ENCODE measurements at places on chromosomes 3 and 15.

DNA sequence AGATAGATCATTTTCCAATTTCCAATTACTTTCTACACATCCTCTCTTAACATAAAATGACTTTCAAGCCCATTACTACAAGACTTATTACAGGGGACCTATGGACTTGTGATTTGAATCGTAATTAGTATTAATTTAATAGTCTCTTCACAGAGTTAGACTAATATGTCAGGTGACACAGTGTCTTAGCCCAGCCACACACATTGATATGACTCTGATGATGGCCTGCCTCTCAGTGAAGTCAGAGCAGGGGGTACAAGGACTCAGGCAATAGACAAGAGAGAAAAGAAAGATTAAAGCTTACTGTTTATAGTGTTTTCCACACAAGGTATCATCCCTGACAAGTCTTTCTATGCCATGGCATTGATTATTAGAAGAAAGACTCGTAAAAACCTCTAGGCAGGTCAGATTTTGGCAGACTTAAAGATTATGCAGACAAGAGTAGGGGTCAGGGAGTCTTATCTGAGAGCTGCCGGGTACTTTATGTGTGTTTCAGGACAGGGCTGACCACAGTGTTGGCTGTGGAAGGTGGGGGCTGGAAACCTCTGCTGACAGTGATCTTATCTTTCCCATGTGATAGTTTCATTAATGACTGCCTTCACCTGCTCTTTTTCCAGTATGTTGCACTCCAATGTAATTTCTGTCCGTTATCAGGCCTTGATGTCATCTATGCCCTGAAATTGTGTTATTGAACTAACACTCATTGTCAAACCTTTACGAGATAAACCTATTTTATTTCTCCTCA, 50.1 kb downstream of the B3GALNT1 start:
- DNase-seq: no peak

- no peak for DNase-seq
These were observed 7.2 kb upstream of the SOX2 start for GRCh38 chr3:181704421-181705085.

DNA sequence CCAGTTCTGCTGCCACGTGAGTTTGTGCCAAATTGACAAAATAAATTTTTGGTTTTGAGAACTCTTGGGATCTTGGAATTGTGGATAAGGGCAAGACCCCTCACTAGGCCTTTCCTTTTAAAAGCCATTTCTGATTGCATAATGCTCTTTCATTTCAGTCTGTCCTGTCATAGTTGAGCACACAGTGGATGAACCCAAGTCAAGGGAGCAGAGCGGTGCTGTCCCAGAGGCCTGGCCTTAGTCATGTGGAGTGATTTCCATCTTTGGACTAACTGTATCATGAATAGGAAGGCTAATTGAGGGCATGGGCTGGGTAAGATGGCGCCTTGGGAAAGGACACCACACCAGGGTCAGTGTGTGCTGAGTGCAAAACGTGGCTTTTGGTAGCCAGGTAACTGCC, 304.0 kb downstream of the UACA start:
- no peak for DNase-seq

DNA sequence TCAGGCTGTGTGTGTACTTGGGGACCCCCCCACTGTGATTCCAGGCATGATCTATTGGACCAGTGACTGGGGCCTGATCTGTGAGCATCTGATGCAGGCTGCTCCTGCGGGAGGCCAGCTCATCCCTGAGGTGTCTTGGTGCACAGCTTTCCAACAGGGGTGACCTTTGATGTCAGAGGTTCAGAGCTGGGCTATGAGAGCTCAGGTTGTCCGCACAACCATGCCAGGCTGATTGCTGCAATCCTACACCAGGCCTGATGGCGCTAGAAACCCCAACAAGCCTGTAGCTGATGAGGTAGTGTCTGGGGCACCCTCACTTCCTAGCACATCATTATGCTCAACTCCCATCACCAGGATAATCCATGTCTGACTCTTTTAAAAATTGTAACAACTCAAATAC, 56.1 kb upstream of the CACNA2D3 start:
- no peak for DNase-seq

DNA sequence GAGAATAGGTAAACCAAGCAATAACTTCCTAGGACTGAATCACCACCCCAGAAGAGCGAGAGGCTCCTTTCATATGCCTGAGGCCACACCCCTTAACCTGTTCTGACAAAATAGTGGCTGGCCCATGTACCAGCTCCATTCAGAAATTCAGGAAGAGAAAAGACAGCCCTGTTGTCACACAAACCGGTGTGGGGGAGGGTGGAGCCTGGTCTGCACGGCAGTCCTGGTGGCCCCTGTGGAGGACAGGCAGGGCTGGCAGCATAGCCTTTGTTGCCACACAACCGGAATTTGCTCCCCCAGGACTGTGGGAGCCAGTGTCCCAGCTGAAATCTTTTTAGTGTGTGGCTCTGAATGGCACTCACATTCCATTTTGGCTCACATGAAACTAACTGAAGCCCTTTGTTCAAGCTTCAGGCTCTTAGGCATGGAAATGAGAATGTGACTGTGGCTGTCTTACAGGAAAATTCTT, 23.8 kb downstream of the RLBP1 start:
- DNase-seq: no peak

DNA sequence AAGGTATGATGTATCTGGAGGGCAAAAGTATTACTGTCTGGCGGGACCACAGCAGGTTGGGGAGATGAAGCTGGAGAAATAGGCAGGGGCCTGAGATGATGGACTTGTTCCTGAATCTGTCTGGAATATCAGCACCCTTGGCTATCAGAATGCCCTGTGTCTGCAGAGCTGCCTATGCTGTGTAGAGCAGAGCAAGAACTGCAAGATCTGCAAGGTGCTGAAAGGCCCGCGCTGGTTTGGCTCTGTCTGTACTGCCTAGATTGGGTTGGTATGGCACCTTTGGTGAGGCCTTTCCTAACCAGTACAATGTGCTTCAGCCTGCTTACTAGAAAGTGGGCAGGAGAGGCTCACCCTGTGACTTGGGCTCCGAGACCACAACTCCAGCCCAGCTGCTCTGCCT, 96.8 kb downstream of the WDR76 start:
- DNase-seq: no peak

- DNase-seq: no peak
These were observed 212.6 kb upstream of the SEMA6D start for GRCh38 chr15:47504624-47505256.

GRCh38 chr15:100332231-100332630, 9.5 kb downstream of the ADAMTS17 start:
- DNase-seq: no peak

GRCh38 chr3:14122301-14122700, 2.4 kb downstream of the CHCHD4 start:
- no peak for DNase-seq

DNA sequence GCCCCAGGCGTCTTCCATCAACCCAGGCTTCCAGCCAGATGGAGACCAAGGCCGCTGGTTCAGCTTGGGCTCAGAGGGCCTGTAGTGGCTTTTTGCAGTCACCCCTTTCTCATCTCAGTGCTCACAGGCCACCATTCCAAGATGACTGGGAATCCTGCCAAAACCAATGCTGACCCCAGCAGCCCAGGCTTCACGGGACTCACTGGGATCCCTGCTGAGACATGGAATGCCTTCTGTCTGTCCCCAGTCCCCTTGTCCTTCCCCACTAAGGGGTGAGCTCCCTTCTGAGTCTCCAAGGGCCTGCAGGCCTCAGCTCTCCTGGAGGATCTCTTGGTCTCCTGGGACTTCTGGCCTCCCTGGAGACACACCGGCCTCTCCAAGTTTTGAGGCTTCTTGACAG, 77.4 kb upstream of the SEC13 start:
- DNase-seq: no peak

- no peak for DNase-seq
These were observed 29.3 kb upstream of the DLG1 start for GRCh38 chr3:197327701-197328100.

DNA sequence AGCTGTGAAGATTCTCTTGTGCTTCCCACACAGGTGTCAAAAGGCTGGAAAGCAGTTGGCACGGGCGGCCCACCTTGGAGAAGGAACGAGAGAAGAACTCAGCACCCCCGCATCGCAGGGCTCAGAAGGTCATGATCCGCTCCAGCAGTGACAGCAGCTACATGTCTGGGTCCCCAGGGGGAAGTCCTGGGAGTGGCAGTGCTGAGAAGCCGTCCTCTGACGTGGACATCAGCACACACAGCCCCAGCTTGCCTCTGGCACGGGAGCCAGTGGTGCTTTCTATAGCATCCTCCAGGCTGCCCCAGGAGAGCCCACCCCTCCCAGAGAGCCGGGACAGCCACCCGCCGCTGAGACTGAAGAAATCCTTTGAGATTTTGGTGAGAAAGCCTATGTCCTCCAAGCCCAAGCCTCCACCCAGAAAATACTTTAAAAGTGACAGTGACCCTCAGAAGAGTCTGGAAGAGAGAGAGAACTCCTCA, 31.4 kb downstream of the STARD5 start:
- DNase-seq: no peak

DNA sequence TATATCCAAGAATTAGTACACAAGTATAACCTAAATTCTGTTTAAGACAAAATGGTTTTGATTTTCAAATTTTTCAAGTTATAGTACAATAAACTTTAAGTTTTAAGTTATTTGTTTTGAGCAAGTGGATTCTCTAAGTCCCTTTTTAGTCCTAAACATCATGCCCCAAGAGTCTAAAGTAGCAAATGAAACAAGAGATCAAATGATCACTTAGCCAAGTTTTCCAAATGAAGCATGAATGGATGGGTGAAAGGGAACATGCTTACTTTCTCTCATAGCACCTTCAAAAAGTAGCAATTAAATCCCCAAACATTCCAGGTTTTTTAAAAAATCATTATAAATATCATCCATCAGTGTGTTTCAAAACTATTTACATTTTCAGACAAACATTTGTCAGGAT, 19.5 kb downstream of the DLG1 start:
- DNase-seq: no peak

DNA sequence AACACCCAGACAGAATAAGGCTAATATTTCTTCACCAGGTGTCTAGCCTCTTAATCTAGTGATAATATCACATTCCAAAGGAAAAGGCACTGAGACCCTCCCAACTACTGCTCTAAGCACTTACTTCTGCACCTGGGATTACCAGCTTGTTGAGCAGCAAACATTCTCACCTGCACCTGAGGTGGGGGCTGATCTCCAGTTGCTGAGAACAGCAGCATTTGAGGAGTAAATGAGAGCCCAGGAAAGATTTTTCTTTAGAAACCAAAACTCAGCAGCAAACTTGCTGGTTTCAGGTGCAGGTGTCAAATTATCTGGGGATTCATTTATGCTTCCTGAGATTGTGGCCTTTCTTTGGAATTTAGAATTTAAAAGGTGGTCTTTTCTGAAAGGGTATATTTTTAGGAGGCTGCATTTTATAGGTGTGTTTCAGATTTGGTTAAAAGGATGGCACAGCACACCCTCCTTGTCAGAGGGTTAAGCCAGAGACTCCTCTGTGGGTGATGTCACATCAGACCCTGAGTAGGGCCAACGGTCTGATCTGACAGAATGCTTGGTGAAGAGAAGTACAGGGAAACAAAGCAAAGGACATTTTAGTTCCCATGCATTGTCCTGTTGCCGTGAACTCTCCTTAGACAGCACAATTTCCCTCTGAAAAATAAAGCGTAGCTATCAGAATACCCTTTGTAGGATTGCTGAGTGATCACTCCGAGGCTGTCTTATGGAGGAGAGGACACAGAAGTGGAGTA, 411.0 kb upstream of the ATP11B start:
- DNase-seq: no peak

DNA sequence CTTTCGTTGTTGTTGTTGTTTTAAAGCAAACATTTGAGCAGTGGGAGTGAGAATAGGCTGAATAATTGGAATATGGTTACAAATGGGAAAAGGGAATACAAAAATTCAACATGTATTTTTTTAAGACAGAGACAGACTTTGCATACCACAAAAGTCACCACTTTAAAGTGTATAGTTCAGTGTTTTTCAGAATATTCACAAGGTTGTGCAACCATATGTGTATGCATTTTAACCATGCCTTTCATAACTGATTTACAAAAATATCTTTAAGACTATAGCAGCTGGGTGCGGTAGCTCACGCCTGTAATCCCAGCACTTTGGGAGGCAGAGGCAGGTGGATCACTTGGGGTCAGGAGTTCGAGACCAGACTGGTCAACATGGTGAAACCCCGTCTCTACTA, 41.3 kb downstream of the EHHADH start:
- no peak for DNase-seq

DNA sequence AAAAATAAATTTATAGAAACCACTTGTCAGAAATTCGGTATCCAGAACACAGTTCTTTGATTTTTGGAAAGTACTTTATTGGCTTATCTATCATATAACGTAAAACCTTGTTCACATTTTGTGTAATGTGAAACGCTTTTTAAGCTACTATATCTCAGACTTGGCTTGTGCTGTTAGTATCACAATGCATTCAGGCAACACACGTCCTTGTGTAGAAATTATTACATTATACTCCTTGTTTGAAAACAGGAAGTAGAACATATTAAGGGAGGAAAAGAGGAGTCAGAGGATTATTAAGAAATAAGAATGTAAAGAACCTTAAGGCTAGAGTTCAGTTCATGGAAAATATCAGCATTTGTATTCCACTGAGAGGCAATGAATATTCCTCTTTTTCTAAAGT, 1.6 kb downstream of the DNAJC13 start:
- no peak for DNase-seq

DNA sequence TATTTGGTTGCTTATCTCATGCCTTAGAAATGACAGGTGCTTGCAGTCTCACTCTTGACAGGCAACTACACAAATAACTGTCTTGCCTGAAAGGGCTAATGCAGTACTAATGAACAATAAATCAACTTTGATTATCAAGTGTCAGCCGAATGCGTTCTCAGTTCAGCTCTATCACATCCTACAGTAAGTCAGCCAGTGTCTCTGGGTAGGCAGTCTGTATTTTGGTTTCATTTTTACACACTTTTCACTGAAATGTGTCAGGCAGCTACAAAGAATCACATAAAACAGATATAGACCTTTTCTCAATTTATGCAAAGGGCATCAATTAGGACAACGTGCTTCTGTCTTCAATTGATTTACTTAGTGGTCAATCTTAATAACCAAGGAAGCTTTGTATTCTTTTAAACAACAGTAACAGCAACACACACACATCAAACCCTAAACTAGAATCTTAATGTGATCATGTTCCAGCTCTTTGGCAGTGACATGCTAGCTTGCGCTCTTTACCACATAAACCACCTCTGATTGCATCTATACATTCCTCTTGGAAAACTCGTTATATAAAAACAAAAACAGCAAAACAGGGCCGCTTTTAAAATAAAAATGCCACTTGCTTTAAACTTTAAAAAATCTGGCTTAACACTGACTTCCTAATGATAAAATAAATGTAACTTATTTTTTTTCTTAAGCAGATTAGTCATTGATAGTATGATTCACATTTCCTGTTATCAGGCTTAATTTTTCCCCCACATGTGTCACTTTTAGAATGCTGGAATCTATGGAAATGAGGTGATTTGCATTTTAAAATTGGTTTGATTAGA, 520.4 kb downstream of the FOXP1 start:
- DNase-seq: no peak

GRCh38 chr3:113243071-113243470, 31.7 kb downstream of the BOC start:
- DNase-seq: no peak

Data from stimulated activated CD8-positive, alpha-beta memory T cell treated with anti-CD3 and anti-CD28 coated beads, Interleukin-7, amount 100 ng/mL, for 1 hour (primary cell).